ENCODE measurements at places on chromosomes 3 and 15.

DNA sequence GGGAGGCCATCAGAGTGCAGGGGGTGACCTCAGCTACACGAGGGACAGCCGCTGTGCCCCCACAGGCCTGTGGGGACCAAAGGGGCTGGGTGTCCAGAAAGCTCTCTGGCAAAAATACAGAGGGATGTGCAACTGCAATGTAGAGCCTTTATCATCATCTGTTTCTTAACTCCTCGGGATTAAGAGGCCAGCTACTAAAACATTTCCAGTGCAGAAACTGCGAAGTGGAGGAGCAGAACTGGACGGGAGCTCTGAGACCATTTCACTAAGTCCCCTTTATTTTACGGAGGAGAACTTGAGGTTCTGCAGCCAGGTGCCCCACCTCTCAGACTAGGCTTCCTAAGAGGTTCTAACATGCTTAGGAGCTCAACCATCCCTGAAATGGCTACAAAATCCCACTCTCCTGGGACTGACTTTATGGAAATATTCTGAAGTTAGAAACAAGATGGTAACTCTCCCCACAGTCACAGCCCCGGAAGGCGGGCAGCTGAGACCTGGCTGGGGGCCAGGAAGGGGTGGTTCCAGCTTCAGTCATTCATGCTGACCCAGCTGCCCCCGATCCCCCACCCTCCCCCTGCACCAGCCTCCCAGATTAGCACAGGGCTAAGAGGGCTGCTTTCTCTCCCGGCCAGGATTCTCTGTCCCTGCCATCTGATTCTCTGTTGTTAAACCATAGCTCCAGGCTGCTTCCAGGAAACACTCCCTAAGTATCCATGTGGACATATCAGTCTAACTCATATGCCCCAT is 40.3 kb downstream of the UMPS start:
- DNase-seq, result no peak

- no peak for DNase-seq
Measured at GRCh38 chr3:82129221-82129801, 367.9 kb upstream of the GBE1 start.

GRCh38 chr3:129226374-129226773 is 23.0 kb upstream of the COPG1 start:
- no peak for DNase-seq

GRCh38 chr3:141811348-141811747 is 48.1 kb downstream of the GRK7 start:
- DNase-seq, result no peak

DNA sequence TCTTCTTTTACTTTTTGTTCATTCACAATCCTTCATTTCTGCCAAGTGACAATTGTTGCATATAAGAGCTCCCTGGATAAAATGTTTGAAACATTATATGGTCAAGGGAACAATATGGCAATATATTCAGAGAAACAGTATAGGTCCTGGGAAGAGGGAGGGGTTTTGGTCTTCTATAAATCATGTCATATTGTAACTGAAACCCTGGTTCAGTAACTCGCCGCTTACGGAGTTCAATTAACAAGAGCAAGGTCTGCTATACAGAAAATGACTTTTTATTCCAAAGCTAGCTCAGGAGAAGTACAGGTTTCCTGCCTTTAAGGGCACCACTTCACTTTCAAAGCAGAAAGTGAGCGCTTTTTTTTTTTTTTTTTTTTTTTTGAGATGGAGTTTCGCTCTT is 522.1 kb upstream of the TGFBR2 start:
- DNase-seq, result no peak

DNA sequence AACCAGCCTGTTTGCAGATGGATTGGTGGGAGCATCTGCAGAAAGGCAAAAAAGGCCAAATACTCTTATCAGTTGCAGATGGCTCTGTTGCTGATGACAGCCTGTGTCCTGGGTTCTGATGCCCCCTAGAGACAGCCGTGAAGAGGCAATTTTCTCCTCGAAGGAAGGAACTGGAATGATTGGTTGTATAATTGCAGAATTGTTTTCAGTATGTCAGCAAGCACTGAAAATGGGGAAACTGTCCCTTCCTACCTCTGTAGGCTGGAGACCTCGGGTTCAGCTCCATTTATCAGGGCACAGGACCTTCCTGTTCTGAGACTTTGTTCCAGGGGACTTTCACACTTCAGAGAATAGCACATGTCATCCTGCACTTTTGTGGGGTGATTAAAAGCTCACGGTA is 103.0 kb downstream of the PGPEP1L start:
- no peak for DNase-seq

GRCh38 chr3:64220161-64220914 is 4.9 kb downstream of the PRICKLE2 start:
- DNase-seq, result no peak

DNA sequence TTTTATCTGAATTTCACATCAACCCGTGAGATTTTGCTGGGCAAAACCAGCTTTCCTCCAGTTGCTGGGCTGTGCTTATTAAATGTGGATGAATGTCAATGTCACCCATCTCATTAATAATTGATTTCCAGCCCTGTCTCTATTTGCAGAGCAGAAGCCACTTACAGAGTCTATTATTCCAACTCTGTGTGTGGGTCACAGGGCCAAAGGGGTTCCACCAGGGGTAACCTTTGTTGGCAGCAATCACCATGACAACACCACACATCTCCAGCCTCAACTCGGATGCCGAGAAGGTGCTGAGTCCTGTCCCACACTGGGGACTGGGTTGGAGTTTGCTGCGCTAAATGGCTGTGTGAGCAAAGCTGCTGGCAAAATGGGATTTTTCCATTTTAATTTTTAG is 51.1 kb upstream of the WNT5A start:
- no peak for DNase-seq

DNA sequence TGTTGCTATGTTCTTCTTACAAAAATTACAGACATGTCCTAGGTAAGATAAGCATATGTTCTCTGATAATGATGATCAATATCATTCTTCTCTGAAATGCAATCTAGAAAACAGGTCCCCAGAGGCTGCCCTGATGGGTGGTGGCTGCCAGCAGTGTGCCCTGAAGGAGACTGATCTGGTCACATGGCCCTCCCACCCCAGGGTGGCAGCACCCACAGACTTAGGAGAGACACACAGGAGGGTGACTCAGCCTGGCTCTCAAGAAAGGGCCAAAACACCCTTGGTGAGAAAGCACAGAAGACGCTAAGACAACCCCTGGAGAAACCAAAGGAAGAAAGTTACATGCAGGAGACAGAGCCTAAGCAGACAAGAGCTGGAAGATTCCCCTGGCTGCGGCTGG is 203.7 kb downstream of the TJP1 start:
- DNase-seq, result no peak

DNA sequence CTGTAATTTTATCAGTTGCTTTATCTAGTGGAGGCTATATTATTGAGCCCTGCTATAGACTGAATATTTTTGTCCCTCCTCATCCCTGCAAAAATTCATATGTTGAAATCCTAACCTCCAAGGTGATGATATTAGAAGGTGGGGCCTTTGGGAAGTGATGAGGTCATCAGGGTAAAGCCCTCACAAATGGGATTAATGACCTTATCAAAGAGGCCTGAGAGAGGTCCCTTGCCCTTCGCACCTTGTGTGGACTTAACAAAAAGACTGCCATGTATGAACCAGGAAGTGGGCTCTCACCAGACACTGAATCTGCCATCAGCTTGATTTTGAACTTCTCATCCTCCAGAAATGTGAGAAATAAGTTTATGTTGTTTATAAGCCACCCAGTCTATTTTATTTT is 381.4 kb upstream of the ONECUT1 start:
- no peak for DNase-seq

- no peak for DNase-seq
Measured at GRCh38 chr15:99717161-99718009, 15.9 kb downstream of the LYSMD4 start.

DNA sequence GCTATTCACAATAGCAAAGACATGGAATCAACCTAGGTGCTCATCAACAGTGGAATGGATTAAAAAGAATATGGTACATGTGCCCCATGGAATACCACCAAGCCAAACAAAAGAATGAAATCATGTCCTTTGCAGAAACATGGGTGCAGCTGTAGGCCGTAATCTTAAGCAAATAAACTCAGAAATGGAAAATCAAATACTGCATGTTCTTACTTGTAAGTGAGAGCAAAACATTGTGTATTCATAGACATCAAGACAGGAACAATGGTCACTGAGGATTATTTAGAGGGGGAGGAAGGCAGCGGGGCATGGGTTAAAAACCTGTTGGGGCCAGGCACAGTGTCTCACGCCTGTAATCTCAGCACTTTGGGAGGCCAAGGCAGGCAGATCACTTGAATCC is 304.7 kb upstream of the ROBO2 start:
- no peak for DNase-seq

DNA sequence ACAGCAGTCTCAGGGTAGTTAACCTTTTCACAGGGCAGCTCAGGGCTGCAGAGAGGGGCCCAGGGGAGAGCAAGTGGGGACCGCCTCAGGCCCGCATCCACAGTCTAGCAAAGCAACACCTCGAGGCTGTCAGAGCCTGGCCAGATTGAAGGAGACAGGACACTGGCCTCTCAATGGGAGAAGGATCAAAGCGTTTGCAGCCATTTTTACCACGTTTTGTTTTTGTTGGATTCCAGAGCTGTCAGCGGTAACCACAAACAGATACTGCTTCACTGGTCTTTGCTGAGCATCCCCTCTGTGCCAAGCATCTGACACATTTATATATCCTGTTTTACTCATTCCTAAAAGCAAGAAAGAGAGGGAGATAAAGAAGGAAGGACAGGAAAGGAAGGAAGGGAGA is 153.8 kb downstream of the SHQ1 start:
- DNase-seq, result no peak

DNA sequence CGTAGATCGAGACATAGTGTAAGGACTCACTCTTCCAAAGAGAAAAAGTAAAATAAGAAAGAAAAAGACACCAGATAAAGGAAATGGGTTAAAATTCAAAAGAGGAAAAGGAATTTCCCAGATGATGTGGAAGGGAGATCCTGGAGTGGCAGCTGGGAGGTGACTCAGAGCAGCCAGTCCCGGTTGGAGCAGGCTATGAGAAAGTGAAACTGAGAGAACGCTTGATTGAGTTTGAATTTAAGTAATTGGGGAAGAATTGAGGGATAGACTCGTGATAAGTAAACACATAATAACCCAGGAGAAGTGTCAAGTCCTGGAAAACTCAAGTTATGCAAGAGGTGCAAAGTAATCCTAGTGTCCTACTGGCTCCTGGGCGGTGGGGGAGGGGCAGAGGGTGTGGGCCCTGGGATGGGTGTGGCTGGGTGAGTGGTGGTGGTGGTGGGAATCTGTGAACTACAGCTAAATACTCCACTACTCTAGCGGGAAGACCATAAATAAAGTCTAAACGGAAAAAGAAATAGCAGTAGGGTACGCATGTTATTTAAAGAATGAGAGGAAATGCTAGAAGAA is 1.2 kb downstream of the PRR20G start:
- DNase-seq, result no peak

DNA sequence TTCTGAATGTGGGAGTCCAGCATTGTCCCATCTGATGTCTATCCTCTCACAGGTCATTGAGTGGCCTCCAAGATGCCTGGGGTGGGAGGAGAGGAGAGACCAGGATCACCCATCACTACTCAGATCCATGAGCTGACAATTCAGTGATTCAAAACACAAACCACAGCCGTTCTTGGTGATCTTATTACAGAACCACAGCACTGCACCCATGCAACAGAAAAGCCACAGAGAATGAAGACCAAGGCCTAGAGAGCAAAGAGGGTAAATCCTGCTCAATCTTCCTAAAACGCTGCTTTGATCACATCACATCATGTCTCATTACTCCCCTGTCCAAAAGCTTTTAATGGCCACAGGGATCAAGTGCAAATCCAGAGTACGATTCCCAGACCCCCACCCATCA is 23.5 kb downstream of the ANP32A start:
- peak; percentile 46 for DNase-seq

- no peak for DNase-seq
Measured at GRCh38 chr3:138440121-138440521, 5.7 kb downstream of the ESYT3 start.

GRCh38 chr15:99326235-99326634 is 75.0 kb downstream of the LRRC28 start:
- no peak for DNase-seq

- DNase-seq, result no peak
Measured at GRCh38 chr3:148958696-148959095, 32.6 kb upstream of the GYG1 start.

DNA sequence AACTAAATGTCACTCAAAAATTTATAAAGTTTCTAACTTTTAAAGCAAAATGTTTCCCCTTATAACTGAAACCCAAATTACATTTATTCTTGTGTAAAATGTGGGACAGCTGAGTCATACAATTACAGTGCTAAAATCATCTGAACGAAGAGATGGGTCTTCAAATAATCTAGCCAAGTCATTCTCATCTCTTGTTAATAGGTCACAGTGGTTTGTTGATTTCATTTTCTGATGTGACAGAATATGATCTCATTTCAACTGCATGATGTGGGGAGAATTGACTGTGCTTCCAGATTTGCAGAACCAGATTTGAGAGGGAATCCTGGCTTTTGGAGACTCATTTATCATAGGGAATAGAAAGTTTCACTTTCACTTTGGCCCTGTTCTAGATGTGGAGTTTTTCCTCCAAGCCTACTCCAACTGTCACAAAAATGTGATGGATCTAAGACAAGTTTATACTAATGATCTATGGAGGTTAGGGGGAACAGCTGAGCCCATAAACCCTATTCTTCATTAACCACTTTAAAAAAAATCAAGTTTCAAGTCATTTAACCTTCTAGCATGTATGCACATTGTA is 685.0 kb downstream of the PDCD6IP start:
- DNase-seq, result no peak

- no peak for DNase-seq
Measured at GRCh38 chr3:14285548-14285925, 106.9 kb downstream of the LSM3 start.

DNA sequence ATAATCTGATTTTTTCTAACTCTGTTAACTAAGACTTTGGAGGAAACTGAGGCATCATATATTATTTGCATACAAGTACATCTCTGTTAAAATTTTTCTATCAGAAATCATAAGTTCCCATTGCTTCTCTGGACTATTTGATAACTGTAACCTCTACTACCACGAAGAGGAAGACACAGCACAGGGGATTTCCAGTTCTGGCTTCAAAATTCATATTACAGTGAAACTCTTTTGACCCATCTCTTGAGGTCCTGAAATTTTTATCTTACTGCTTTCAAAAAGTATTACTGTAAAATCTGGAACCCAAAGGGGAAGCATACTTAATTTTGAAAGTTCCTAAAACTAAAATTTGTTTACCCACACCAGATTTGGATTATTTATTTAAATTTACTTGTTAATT is 4.2 kb downstream of the PLSCR1 start:
- DNase-seq, result no peak

DNA sequence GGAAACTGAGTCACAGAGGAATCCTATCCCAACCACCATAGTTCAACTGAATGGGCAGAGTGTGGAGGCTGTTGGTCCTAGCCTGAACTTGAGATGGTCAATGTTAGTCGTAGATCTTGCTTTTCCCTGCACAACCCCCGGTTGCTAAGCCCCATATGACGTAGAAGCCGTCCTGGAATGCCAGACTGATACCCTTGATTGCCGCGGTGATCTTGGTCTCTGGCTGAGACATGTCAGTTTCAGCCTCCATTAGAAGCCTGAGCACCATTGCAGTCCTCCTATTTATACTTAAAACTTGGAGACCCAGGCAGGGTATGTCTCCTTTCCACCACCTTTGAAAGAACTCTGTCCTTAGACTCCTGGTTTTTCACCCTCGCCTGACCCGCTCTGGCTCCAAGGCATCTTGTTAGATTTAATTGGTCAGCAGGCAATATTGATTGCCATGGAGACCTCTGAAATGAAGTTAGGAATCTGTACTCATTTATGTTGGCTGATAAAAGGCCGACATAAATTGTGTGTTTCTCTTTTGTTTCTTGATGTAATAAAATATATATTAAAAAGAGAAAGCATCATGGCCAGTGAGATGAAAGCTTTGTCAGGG is 53.4 kb downstream of the RPLP1 start:
- no peak for DNase-seq

GRCh38 chr3:181687190-181687589 is 24.5 kb upstream of the SOX2 start:
- DNase-seq, result no peak

Data from CD8-positive, alpha-beta T cell (primary cell).